Caki2 (cell line): ENCODE measurements at places on chromosomes 2 and 18. TPM values are rescaled to one million over a fixed set of nuclear protein-coding genes. Genes with fewer than 3 reads are reported as not detected.

Gene FAM136A
- 56.1 and 59.9 TPM in 2 replicates for total RNA-seq

Gene KLHL14
- 1.6 and 2.2 TPM in 2 replicates for total RNA-seq

Gene SS18
- total RNA-seq, result 39.4 and 49.7 TPM in 2 replicates

Gene CNDP1
- total RNA-seq, result not detected in 2 replicates

Gene IL36B
- not detected in 2 replicates for total RNA-seq
